Stimulated activated CD8-positive, alpha-beta memory T cell treated with anti-CD3 and anti-CD28 coated beads, Interleukin-4, amount 100 ng/mL, for 1 hour (primary cell): ENCODE measurements at places on chromosomes 6 and 20.

- no peak for DNase-seq
Measured at GRCh38 chr6:170371588-170371987, 65.0 kb downstream of the FAM120B start.

DNA sequence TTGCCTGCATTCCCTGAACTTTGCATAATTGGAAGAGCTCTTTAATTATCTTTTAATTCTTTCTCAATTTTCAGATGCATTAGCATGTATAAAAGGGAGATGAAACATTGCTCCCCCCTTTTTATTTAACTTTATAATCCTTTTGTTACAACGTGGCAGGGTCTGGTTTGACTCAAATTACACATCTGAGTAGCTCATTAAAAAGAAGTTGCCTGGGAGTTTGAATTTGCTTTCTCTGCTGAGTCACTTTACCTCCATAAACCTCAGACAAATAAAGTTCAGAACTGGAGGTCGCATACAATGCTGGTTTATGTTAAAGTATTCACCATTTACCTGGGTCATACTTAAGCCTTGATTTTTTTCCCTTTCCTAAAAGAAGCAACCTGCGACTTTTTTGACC, 495.2 kb downstream of the PREX1 start:
- no peak for DNase-seq

DNA sequence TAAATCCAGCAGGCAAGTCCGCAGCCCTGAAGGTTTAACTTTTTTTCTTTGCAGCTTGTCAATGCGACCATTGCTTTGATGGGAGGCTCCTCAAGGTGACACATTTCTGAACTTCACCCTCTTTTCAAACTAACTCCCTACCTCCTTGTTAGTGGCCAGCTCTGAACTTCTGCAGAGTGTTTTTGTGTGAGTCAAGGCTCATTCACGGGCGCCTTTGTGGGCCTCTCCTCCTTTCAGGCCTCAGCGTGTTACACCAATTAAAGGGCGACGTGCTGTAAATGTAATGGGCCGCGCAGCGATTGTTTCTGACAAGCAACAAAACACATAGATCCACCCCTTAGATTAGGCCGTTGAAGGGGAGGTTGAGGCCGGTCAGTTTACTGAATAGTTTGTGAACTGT, 45.5 kb upstream of the NR2E1 start:
- DNase-seq: no peak

- DNase-seq: no peak
Measured at GRCh38 chr6:36347621-36348020, 10.9 kb upstream of the BNIP5 start.

- no peak for DNase-seq
Measured at GRCh38 chr6:25750906-25751305, 3.6 kb upstream of the SLC17A4 start.

DNA sequence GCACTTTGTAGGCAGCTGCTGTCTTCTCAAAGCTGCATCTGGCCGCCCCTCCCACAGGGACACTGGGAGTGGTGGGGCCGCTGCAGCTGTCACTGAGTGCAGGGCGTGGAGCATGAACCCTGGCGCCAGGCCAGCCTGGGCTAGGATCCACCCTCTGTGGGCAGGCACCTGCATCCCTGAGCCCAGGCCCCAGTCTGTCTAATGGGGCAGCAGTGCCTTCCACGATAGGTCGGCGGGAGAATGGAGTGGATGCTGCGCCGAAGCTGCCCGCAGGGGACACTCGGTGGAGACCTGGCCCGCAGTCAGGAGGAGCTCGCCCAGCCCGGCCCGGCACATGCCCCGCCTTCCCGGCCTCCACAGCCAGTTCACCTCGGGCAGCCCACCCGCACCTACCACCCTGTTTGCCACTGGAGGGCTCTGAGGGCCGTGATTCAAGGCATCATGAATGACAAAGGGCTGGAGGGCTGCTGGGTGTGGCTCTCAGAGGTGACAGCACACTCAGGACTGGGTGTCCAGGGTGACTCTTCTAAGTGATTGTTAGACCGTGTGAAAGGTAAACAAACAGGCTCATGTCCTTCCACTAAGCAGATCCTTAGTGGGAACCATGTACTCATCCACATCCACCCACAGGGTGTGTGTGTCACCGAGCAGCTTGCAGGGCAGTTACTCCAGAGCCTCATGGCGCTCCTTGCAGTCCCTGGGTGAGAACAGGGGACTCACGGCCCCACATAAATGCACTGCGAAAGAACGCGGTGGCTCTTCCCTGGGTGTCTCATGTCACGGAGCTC, 133.9 kb downstream of the AGPAT4 start:
- DNase-seq: no peak

GRCh38 chr6:43211955-43212354, 17.3 kb downstream of the DNPH1 start:
- no peak for DNase-seq

GRCh38 chr6:167094820-167095637, 27.9 kb upstream of the CCR6 start:
- no peak for DNase-seq

GRCh38 chr20:11880680-11881079, 37.0 kb upstream of the BTBD3 start:
- no peak for DNase-seq

DNA sequence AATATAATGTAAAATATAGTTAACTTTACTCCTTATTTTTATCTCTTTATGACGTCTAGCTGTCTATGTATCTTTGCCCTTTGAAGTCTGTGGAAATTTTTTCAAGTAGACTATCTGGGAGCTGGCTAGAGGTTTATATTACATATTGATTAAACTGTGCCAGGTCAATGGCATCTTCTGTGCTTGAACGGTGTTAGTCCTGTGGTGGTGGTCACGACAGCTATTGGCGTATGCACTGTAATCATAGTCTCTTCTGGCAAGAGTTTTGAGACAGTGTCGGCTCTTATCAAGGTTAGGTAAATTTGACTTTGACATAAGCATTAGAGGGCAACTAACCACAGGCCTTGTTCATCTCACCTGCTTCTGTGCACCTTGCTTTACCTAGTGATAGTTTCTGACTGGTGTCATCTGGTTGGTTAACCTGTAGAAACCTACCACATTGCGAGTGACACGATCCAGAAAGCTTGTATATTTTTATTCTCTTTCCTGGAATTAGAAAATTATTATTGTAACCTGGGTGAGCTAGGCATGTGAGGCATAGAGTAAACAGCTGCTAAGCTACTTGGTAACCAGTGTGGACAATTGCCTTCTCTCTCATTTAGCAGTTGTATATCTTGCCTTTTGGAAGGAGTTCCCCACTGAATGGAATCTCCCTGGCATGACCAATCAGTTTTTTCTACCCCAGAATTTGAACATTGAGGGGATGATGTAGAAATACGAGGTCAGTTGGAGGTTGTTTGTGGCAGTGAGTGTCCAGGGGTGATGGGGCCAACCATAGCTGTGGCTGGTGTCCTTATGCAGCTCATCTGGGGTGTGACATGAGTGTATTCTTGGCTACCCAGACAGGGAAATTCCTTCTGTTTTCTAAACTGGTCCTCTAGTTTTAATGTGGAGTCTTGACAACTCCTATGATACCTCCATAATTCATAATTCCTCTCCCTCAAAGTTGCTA, 45.9 kb downstream of the SH3BGRL2 start:
- no peak for DNase-seq

DNA sequence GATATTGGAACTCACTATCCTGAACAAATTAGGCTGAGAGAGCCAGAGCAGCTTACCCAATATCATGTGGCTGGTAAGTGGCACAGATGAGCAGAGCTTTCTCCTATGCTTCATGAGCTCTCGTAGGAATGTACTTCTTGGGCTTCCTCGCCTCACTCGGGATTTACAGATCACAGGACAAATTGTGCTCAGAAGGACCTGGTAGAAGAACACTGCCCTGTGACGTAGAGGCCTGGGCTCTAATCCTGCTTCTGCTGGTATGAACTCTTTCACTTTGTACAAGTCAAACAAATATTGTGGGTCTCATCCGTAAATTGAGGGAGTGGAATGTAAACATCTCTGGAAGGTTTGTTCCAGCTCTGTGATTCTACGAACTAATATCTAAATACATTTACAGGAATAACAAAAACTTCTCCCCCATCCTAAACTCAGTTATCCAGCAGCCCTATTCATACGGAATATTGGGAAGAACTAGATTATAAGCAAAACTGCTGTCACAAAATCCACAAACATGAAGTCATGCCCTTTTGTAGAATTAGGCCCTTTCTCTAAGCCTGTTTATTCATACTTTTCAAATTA, 187.6 kb downstream of the CLIC5 start:
- DNase-seq: no peak

DNA sequence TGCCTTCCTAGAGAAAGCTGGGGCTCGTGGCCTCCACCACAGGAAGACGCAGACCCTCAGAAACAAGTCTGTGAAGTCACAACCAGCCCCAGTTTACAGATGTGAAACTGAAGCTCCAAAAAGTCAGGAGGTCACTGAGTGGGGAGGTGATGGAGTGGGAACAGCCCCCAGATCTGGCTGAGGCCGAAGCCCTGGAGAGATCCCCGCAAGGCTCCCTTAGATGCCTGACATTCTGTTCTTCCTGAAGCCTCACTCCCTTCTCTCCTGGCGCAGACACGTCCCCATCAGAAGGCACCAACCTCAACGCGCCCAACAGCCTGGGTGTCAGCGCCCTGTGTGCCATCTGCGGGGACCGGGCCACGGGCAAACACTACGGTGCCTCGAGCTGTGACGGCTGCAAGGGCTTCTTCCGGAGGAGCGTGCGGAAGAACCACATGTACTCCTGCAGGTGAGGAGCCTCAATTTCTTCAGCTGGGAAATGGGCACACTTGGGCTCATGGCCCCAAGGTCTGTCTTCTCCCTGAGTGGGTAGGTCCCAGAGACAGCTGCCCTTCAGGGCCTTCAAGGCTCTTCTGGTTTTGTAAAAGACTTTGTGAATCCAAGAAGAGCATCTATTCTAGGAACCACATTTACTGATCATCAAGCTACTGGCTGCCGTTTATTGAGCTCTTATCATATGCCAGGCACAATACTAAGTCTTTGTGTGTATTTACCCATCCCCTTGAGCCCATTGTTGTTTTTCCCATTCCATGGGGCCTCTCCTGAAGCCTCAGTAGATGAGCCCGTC, 50.5 kb downstream of the HNF4A start:
- DNase-seq: no peak

DNA sequence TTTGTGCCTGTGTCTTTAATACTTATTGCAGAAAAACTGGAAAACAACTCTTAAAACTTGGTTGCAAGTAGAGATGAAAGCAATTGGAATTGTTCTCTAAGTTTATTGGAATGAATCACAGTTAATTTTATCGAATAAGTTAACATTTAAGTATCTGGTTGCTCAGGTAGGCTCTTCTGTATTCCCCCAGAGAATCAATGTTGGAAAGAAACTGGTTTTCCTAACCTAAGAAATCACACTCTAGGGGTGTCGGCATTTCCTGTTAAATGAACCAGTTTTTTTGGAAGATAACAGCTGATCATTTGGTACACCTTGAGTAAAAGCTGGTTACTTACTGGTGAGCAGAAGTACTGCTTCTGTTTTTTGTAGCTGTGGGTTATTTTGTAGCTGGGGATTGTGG, 5.2 kb downstream of the TFAP2C start:
- DNase-seq: no peak

- DNase-seq: no peak
Measured at GRCh38 chr20:60255866-60256265, 297.6 kb downstream of the CDH26 start.

DNA sequence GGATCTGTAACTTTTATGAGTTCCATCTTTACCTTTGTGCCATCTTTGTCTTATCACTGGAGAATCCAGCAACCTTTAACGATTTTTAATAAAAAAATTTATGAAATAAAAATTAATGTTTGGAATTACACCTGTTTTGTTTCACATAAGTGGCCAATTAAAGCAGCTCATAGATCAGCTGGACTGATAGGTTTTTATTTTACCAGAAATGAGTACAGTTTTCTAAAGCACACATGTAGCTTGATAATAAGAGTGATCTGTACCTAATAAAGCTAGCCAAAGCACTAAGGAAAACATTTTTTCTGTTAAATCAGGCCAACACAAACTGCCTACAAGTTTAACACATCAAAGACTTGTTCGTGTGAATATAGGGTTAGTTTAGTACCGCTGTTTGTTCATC, 500.1 kb downstream of the CDKAL1 start:
- no peak for DNase-seq
